ENCODE measurements at places on chromosomes 11 and 22.

- peak; percentile 62 for DNase-seq
These were observed 9.7 kb downstream of the USP2 start for GRCh38 chr11:119371778-119372182.

DNA sequence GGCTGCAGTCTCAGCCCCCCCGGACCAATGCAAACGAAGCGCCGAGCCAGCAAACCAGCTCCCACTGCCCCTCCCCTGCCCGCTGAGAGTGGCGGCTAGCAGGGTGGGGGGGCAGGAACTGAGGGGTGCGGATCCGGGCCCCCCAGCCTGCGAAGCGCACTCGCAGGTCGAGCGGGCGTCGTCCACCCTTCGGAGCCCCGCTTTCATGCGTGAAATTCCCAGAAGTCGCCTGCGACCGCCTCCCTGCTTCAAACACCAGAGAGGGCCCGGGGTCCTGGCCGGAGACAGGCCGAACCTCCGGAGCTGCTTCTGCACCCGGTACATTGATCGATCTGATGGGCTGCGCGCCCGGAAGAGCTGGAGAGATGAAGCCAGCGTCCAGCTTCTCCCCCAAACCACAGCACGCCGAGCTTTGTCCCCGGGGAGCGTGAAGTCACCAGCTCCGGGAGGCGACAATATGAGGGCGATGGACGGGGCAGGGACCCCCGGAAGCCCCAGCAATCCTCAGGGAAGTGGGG is 646 bp upstream of the PATZ1 start:
- DNase-seq = no peak

GRCh38 chr11:28140689-28141455 is 32.7 kb downstream of the METTL15 start:
- DNase-seq = no peak

DNA sequence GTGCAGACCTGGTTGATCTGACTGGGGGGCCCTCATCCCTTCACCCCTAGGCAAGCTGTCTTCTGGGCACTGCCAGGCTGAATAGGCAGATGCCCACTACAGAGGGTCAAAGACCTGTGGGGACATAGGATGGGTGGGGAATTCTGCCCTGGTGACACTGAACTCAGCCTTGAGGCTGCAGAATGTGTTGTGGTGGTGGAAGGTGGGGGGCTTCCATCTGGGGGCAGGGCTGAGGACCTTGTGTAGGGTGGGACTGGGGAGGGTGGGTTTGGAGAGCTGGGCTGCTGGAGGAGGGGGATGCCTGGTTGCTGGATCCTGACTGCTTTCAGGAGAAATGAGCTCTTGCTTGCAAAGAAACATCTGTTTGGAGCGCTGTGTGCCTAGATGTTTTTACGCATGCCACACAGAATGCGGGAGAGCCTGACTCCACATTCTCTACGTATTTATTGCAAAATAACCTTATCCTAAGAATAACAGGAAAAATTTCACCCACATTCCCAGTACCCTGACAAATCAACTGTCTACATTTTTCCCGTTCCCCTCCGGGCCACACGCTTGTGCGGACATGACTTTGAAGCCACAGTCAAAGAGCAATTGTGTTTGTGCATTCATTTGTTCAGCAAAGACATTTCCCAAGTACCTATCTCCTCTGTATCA is 18.3 kb downstream of the SMIM38 start:
- no peak for DNase-seq

Measured in kidney glomerular epithelial cell (primary cell).